ENCODE measurements at places on chromosomes 11 and 22.

- peak; percentile 50 for DNase-seq
Measured at GRCh38 chr11:20762116-20762844, 92.9 kb downstream of the NELL1 start.

DNA sequence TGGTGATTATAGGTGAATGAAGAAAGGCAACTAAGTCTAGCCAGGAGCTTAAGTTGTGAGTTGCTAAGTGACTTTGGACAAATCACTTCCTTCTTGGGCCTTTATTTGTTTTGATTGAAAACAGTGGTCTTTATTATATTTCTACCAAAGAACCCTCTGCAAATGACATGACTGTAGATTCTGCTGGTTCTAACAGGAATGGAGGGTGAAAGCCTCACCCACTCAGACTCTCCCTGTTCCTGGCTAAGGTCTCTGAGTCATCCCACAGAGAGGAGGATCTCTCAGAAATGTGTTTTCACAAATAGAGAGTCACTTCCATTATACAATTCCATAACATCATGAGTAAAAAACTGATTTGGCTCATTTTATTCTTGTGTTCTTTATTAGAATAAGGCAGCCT is 583.9 kb upstream of the LRRC4C start:
- no peak for DNase-seq

DNA sequence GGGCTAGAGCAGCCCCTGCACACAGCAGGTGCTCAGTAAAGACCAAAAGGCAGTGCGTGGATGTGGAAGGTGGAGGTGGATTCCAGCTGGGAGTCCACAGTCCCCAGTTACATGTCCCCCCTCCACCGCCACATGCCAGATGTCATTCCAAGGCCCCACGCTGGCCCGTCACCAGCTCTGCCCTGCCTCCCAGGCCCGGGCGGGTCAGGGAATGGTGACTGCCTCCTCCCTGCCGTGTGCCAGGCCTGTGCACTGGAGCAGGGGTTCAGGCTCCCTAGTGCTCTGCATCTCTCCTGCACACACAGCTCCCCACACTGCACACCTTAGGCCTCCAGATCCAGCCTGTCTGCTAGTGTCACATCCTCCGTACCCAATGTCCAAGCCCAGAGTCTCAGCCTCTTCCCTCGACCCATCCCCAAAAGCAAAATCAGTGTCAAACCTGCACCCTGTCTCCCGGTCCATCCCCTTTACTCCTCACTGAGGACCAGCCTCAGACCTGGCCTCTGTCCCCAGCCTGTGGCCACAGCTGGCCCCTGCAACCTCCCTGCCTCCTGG is 40.2 kb upstream of the PRODH start:
- no peak for DNase-seq

DNA sequence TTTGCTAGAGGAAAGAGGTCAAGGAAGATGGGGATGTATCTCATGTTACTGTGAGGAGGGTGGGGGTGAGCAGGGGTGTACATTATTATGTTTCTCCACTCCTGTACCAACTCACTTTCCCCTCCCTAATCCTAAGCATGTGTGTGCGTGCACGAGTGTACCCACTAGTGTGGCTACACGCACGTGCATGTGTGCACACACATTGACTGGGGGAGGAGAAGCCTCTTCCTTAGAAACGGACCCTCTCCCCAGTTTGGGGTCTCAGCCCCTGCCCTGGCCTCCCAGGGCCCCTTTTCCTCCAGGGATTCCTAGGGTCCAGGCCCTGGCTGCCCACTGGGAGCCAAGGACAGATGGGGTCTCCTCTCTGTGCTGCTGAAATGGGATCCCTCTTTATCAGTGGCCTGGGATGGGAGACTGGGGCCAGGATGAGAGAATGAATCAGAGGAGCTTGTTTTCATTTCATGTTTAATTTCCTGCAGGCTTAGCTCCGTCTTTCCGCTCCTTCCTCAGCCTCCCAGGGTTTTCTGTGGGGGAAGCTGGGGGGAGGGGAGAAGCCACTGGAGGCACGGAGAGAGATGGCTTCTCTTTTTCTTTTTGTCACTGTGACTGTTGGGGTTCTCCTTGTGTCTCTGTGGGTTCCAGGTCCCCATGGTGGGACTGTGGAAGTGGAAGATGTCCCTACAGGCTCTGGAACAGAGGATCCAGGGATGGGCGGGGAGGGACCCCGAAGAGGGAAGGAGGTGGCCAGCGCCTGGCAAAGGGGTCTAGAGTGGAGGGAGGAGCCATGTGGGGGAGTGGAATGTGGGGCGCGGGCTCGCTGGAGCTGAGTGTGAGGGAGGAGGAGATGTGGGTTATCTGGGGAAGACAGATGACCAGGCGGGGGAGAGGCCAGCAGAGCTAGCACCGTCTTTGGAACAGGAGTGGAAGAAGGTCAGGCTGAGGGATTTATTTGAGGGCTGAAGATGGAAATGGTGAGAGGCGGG is 40.3 kb downstream of the ALX4 start:
- no peak for DNase-seq

- DNase-seq = no peak
Measured at GRCh38 chr22:43670513-43670912, 141.6 kb downstream of the EFCAB6 start.

DNA sequence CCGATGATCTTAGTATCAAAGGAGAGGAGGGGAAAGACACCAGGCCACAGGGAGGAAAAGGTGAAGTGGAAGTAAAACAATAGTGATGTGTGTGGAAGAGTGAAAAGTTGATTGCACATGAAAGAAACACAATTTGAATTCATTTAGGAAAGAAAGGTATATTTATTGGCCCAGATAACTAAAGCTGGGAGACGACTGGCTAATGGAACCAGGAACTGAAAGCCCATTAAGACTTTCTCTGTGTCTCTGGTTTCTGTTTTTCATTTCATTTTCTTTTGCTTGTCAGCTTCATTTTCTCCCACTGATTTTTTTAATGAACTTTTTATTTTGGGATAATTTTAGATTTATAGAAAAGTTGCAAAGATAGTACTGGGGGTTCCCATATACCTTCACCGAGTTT is 5.1 kb upstream of the DCHS1 start:
- no peak for DNase-seq

- DNase-seq = no peak
Measured at GRCh38 chr11:45100339-45100738, 46.1 kb upstream of the PRDM11 start.

DNA sequence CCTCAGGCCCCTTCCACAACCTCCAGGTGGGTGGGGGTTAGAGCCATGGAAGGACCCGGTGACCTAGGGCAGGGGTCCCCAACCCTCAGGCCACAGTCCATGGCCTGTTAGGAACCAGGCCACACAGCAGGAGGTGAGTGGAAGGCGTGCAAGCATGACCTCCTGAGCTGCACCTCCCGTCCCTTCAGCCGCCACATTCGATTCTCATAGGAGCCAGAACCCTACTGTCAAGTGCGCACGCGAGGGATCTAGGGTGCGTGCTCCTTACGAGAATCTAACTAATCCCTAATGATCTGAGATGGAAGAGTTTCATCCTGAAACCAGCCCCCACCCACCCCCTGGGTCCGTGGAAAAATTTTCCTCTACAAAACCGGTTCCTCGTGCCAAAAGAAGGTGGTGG is 3.6 kb upstream of the KRTAP5-4 start:
- no peak for DNase-seq

GRCh38 chr11:19719960-19720359 is 7.3 kb downstream of the NAV2 start:
- no peak for DNase-seq

DNA sequence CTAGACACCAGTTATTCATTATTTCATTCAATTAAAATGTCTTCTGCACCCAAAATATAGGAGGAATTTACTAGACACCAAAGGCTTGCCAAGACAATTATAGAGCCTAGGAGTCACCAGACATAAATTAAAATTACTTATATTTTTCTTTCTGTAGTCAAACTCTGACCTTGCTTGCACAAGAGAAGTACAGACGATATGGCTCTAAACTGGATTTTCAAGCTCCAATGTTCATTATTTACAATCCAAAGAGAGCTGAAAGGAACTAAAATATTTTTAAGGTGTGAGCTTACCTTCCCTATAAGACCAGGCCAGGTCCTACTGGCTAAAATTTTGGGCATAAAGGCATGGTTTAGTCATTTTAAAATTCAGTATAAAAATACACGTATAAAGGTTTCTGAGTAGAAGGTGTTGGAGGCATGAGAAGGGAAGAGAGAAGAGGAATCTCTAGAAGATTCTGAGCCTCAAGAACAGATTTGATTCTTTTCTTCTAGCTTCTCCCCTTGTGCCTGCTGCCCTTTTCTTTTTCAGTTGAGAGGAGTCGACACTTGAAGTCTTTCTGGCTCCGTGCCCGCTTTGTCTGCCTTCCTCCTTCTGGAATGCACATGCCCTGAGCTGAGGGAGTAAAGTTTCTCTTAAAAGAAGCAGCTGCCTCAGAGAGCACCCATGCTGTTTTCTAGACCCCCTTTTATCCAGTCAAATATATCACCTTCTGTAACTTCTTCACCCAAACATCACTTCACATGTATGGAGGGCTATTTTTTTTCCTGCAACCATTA is 13.5 kb downstream of the C11orf97 start:
- DNase-seq = no peak

DNA sequence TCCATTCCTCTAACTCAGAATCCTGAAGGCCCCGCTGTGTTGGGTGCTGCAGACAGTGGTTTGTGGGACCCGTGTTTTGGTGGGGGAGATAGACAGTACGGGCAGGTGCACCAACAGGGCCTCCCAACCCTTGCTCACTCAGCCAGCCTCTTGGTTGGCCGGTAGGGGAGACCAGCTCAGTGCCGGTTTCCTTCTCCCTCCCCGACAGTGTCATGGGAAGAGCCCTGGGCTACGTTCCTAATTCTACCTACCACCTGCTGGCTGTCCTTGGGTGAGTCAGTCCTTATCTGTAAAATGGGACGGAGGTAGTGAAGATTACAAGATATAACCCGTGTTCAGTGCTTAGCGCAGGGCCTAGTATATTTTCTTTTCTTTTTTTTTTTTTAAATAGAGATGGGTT is 5.9 kb downstream of the TMEM134 start:
- no peak for DNase-seq

GRCh38 chr22:30640361-30640760 is 4.8 kb downstream of the SLC35E4 start:
- no peak for DNase-seq

DNA sequence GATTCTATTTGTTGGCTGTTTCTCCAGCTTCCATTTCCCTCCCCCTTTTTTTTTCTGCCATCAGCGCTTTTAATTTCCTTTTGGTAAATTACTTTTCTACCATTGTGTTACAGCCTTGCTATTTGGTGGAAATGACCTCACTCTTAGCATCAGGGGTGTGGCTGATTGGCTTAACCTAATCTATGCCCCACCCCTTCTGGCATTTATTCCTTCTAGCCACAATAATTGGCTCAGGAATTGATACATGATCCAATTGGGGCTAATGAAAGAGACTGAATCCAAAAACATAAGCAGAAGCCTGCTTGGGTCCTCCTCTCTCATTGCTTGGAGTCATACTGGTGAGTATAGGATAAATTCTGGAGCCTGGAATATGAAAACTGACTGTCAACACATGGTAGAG is 402.4 kb upstream of the LRRC4C start:
- DNase-seq = no peak

DNA sequence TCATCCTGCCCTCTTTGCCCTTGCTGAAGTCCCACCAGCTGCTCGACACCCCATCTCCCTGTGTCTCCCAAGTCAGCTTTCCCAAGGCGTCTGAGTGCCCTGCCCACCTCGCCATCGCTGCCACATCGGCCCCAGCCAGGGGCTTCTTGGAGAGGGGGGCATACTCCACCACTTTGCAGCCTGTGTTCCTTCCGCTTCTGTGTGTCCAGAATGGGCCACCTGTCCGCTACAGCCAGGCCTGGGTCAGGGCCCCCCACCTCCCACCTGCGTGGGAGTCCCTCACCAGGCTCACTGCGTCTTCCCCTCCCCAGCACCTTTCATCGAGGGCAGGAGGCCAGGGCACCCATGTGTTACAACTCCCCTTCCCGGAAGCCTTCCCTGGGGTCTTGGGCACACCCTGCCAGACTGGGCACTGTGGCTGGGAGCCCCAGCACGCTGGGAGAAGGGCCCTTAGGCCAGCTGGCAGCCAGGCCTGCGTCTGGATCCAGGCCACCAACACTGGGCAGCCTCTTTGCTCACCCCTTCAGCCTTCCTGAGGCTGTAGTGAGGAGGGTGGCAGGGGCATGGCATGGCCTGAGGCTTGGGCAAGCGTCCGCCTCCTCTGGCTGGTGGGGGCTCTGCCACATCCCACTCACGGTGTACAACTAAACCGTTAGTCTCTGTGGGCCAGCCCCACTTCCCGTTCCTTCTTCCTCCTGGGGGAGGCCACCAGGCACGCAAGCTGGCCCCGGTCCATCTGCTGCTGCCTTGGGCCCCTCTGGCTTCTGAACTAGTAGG is 13.4 kb downstream of the CPT1A start:
- DNase-seq = no peak

DNA sequence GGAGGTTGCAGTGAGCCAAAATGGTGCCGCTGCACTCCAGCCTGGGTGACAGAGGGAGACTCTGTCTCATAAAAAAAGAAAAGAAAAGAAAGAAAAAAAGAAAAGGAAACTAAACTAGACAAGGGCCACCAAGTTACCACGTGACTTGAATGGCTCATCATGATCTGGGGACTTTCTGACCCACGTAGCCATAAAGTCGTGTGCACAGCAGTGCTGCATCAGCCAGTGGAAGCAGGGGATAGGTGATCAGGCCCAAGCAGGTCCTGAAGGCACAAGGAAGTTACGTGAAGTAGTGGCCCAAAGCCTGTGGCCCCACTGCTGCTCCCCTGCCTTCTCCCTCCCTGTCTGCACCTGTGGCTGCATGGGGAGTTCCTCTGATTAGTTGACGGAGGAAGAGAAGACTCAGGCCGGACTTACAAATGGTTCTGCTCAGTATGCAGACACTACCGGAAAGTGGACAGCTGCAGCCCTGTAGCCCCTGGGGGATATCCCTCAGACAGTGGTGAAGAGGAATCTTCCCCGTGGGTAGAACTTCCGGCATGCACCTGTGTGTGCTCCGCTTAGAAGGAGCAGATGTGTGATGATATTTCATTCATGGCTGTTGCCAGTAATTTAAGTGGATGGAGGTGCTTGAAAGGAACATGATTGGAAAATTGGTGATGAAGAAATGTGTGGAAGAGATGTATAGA is 18.2 kb upstream of the CD81 start:
- DNase-seq = no peak

- no peak for DNase-seq
Measured at GRCh38 chr11:12800871-12801270, 126.7 kb downstream of the TEAD1 start.

- no peak for DNase-seq
Measured at GRCh38 chr22:37410174-37411055, 16.9 kb downstream of the ELFN2 start.

Data from NCI-H510A (cell line).